ENCODE measurements at places on chromosomes 13 and 19.

GRCh38 chr19:2330255-2330631, 1.8 kb downstream of the SPPL2B start:
- no peaks in the 10 kb centered on the region for H3K27me3 ChIP-seq
- no peak for DNase-seq
- no peak overlapping the region for H3K27ac ChIP-seq
- no peak overlapping the region for H3K4me3 ChIP-seq

GRCh38 chr13:93368296-93368695, 141.7 kb downstream of the GPC6 start:
- H3K27me3 ChIP-seq = no peaks in the 10 kb centered on the region
- no peak for DNase-seq
- no peaks in the 10 kb centered on the region for H3K36me3 ChIP-seq
- H3K4me3 ChIP-seq = no peak overlapping the region

GRCh38 chr13:103403148-103403740, 337.0 kb upstream of the SLC10A2 start:
- DNase-seq = no peak
- H3K36me3 ChIP-seq = no peaks in the 10 kb centered on the region
- no peaks in the 10 kb centered on the region for H3K4me1 ChIP-seq
- H3K4me3 ChIP-seq = no peak overlapping the region
- H3K27me3 ChIP-seq = no peaks in the 10 kb centered on the region
- no peak overlapping the region for H3K27ac ChIP-seq

GRCh38 chr13:86792153-86792651, 879.0 kb upstream of the SLITRK5 start:
- H3K4me1 ChIP-seq = no peaks in the 10 kb centered on the region
- no peaks in the 10 kb centered on the region for H3K27me3 ChIP-seq
- no peak overlapping the region for H3K4me3 ChIP-seq
- no peak overlapping the region for H3K27ac ChIP-seq
- DNase-seq = peak; percentile 23
- H3K36me3 ChIP-seq = no peaks in the 10 kb centered on the region

DNA sequence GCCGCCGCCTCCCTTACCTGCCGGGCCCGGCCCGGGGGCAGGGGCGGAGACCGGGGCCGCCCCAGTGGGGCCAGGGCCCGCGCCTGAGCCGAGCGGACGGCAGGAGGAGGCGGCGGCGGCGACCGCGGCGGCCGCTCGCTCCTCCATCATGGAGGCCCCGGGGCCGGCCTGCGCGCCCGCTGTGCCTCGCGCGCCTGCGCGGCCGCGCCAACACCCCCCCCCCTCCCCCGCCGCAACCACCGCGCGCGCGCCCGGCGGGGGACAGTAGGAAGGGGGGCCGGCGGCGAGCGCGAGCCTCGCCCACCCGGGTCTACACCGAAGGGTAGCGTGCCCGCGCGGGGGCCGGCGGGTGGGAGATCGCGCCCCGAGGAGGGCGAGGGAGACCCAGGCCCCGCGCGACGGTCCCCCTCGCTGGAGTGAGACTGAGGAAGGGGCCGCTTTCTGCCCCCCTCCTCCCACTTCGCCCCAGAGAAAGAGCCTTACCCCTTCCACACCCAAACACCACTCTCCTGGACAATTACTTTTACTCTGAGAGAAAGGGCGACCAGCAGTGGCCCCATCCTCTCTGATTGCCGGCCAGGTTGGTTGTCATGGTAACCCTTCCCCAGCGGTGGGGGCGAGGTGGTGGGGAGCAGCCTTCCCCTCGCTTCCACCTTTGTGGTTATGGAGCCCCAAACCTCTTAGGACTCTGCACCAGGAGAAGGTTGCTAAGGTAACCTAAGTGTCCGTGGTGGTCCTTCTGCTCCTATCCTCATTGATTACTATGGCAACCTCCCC, at the start of gene STRN4:
Gene STRN4 (minus strand): TSS at position 170 of the 777 bp plus-strand sequence. CDS start 20 bp downstream, at position 150.
- H3K27ac ChIP-seq = peak within 1 kb of the TSS; percentile 88
- DNase-seq = no peak

GRCh38 chr13:52862358-52863206, 14.1 kb upstream of the PCDH8 start:
- no peak overlapping the region for H3K27ac ChIP-seq
- no peaks in the 10 kb centered on the region for H3K4me1 ChIP-seq
- H3K27me3 ChIP-seq = peaks cover 5% of the 10 kb centered on the region

- no peak for DNase-seq
- H3K27ac ChIP-seq = no peak overlapping the region
- no peaks in the 10 kb centered on the region for H3K27me3 ChIP-seq
- H3K4me3 ChIP-seq = no peak overlapping the region
Measured at GRCh38 chr13:50527188-50527587, 316.3 kb downstream of the DLEU7 start.

DNA sequence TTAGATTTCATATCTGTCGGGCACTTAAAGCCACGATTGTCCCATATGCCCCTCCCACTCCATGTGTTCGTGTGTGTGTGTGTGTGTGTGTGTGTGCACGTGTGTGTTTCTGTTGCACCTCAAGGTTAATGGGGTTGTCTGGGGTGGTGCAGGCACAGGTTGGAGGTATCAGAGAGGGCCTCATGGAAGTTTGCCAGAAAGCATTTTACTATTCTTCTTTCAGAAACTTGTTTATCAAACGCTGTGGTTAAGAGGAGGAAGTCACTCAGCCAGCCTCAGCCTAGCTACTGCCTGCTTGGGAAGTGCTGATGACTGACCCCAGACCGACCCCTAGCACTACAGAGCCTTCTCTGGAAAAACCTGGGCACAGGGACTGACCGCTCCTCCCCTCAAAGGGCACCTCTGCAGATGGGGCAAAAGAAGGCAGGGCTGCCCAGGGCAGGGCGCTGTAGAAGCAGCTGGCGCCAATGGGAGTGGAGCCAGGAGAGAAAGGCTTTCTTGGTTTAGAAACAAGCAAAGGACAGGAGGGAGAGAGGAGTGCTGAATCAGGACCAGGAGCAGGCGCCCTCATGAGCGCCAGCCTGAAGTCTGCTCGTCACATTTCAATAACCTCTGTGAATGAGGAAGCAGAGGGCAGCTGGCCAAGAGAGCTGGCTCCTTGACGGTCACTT, 3.9 kb downstream of the SIAH3 start:
- H3K4me1 ChIP-seq = peaks cover 23% of the 10 kb centered on the region
- peaks cover 22% of the 10 kb centered on the region for H3K27me3 ChIP-seq
- no peaks in the 10 kb centered on the region for H3K36me3 ChIP-seq
- H3K27ac ChIP-seq = no peak overlapping the region
- peak overlapping the region; percentile 11 for H3K4me3 ChIP-seq

- no peak for DNase-seq
- no peak overlapping the region for H3K4me3 ChIP-seq
- H3K27me3 ChIP-seq = peaks cover 64% of the 10 kb centered on the region
- no peaks in the 10 kb centered on the region for H3K36me3 ChIP-seq
- peaks cover 1% of the 10 kb centered on the region for H3K4me1 ChIP-seq
Measured at GRCh38 chr19:4589579-4590410, 30.3 kb upstream of the SEMA6B start.

- H3K27ac ChIP-seq = no peak overlapping the region
- no peaks in the 10 kb centered on the region for H3K36me3 ChIP-seq
- no peak for DNase-seq
- no peaks in the 10 kb centered on the region for H3K27me3 ChIP-seq
Measured at GRCh38 chr13:46541210-46541609, 11.8 kb upstream of the LRCH1 start.

DNA sequence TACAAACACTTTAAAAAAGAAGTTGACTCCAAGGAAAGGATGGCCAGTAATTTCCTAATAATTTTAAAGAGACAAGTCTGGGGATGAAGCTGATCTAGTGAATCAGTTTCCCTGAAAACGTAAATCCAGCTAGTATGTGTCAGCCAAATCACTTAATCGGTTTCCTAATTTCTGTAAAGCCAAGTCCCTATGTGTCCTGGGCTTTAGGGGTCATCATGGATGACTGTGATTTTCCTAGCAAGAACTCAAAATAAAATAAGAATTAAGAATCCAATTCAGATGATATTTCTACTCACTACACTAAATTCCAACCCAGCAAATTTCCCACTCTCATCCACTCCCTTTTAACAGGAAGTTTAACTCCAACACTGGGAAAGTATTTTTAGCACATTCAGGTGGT, 35.9 kb downstream of the ELF1 start:
- no peaks in the 10 kb centered on the region for H3K36me3 ChIP-seq
- H3K27ac ChIP-seq = peak overlapping the region; percentile 83
- H3K4me3 ChIP-seq = peak overlapping the region; percentile 45
- no peak for DNase-seq

DNA sequence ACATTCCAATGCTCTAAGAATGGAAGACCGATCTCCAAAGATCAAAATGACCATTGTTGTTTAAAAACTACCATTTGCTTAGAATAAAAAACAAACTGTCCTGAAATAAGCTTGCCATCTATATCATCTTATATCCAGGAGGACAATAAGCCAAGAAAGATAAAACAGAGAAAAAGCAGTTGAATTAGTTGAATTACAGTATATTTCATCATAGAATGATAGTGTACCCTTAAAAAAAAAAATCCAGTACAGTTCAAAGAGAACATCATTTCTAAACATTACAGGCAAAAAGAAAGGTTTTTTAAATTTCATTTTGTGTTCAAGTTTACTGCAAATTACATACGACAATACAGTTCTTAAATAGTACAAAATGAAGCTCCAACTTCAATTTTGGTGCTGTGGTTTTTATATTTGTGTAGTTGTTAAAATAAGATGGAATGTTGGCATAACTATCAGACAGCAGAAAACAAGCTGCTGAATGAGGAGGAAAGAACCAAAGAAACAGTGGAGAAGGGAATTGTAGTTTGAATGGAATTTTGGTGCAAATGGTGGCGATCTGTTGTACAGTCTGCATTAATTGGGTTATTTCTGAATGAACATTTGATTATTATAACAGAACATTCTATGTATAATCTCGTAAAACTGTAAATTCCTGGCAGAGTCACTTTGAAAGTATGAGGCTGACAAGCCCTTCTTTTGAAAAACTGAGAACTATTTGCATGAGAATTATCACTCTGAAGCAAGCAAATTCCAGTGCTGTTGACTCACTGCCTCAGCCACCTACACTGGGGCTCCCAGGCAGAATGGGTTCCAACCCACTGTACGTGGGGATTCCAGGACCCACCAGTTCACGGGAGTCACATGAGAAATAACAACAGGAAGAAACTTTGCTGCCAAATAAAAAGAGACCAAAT, 37.7 kb downstream of the LHFPL6 start:
- no peaks in the 10 kb centered on the region for H3K27me3 ChIP-seq
- no peak for DNase-seq
- no peaks in the 10 kb centered on the region for H3K36me3 ChIP-seq
- H3K4me1 ChIP-seq = no peaks in the 10 kb centered on the region
- H3K27ac ChIP-seq = no peak overlapping the region
- H3K4me3 ChIP-seq = no peak overlapping the region

DNA sequence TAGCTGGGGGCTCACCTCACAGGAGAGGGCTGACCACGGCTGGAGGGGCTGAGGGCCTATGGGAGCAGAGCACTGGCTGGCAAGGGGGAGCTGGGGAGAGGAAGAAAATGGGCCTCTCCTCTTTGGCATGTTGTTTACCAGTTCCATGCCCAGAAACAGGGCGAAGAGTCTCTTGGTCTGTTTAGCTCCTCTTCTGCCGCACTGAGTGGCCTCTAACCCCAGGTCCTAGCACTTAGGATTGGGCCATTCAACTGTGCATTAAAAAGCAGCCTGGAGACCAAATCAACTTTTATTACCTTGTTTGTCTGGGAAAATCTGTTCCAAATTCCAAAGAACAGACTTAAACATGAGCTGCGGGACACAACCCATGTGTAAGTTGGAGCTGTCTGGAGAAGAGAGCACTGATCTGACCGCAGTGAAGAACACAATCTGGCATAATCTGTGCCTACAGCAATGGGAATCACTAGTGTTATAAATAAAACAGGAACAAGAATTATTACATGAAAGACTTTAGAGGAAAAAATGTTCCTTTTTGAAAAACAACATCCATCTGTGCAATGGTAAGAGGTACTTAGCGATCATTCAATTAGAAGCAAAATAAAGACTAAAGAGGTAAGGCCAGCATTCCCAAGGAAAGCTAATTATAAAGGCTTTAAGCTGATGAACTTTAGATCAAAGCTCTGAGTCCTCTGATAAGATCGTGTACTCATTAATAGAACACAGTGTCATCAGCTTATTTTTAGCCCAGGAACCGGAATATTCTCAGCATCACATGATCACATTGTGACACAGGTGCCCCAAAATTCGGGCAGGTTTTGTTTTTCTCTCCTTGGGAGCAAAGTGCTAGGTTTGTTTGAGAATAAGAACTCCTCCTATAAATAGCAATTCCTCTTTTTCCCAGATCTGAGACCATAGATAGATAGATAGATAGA, 243.2 kb downstream of the COL4A1 start:
- H3K4me1 ChIP-seq = no peaks in the 10 kb centered on the region
- no peaks in the 10 kb centered on the region for H3K27me3 ChIP-seq
- no peak for DNase-seq
- no peak overlapping the region for H3K27ac ChIP-seq
- H3K36me3 ChIP-seq = no peaks in the 10 kb centered on the region

- no peak for DNase-seq
- H3K4me1 ChIP-seq = no peaks in the 10 kb centered on the region
- no peaks in the 10 kb centered on the region for H3K36me3 ChIP-seq
- no peaks in the 10 kb centered on the region for H3K27me3 ChIP-seq
Measured at GRCh38 chr19:46451352-46451751, 20.0 kb downstream of the PNMA8A start.

DNA sequence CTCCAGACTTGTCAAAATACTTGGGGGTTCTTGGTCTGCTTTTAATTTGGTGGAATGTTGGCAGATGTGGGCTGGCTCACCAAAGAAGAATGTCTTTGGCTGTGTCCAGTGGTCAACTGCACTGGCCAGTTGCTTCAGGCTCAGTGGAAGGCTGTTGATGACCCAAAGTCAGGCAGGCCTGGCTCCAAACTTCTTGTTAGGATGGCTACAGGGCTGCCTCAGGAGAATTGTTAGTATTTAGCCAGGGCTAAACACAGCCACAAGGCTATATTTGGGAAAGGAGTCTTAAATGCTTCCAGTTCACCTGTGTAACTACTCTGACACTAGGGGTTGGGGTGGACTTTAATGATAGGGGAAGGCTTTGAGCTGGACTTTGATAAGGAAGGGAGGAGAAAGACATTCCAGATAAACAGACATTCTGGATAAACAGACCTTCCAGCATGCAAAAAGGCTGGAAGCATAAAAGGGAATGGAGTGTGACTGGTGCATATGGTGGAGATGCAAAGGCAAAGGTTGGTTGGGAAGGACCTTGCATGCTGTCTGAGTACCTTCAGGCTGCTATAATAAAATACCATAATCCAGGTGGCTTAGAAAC, 116.8 kb downstream of the FOXO1 start:
- no peak overlapping the region for H3K4me3 ChIP-seq
- DNase-seq = no peak
- H3K27me3 ChIP-seq = no peaks in the 10 kb centered on the region
- H3K4me1 ChIP-seq = peaks cover 8% of the 10 kb centered on the region
- no peak overlapping the region for H3K27ac ChIP-seq

GRCh38 chr19:34145741-34146202, 26.5 kb upstream of the LSM14A start:
- H3K27me3 ChIP-seq = no peaks in the 10 kb centered on the region
- no peak overlapping the region for H3K27ac ChIP-seq
- DNase-seq = no peak
- no peak overlapping the region for H3K4me3 ChIP-seq
- no peaks in the 10 kb centered on the region for H3K36me3 ChIP-seq

- peak overlapping the region; percentile 78 for H3K27ac ChIP-seq
- DNase-seq = peak; percentile 87
- peaks cover 91% of the 10 kb centered on the region for H3K4me1 ChIP-seq
- no peaks in the 10 kb centered on the region for H3K27me3 ChIP-seq
Measured at GRCh38 chr19:16584248-16585093, 12.3 kb upstream of the SLC35E1 start.

- H3K4me1 ChIP-seq = peaks cover 14% of the 10 kb centered on the region
- no peak overlapping the region for H3K27ac ChIP-seq
- no peak overlapping the region for H3K4me3 ChIP-seq
- H3K27me3 ChIP-seq = peaks cover 14% of the 10 kb centered on the region
- H3K36me3 ChIP-seq = no peaks in the 10 kb centered on the region
Measured at GRCh38 chr13:87666831-87667230, 4.3 kb upstream of the SLITRK5 start.

All from lower lobe of right lung (tissue), 2 donors.